ENCODE measurements at places on chromosomes 5 and 9. TPM values are rescaled to one million over a fixed set of nuclear protein-coding genes. Genes with fewer than 3 reads are reported as not detected.

Gene CYLC2
- not detected for total RNA-seq

Gene IFNB1
- not detected for total RNA-seq

DNA sequence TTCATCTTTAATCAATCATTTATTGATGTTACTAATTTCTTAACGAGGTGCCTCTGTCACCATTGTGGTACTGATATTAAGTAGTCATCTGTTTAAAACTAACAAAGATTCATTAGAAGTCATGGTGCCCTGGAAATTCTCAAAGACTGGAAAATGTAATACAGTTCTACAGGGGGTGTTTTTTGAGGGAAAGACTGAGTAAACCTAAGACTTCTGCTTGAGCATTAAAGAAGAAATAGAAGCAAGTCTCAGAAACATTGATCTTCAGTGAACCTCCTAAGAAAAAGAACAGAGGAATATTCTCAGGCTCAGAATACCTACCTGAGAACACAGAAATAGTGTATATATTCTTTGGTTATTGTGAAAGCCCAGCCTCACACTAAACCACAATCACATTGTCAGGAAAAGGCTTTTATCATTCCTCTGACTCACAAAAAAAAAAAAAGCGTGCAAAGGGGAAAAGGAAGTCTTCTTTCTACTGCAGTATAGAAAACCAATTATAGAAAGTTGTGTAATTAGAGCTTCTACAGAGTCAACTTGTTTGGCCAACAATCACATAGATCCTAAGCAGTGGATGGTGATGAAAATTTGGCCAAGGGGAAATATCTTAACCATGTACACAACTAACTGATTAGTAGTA, 60.8 kb downstream of the HINT1 start:
- no peak for DNase-seq

GRCh38 chr5:44993286-44993685, 184.5 kb downstream of the MRPS30 start:
- DNase-seq: no peak

Gene OBP2B
- total RNA-seq: not detected

- DNase-seq: no peak
Observed at GRCh38 chr5:77550406-77550805, 58.3 kb upstream of the WDR41 start.

Gene SCGB3A2
- 624 TPM for total RNA-seq

Gene SPATA31E1
- not detected for total RNA-seq

Gene TRAF2
- total RNA-seq: 16.5 TPM
